ENCODE measurements at places on chromosomes 13 and 19.

GRCh38 chr13:22735011-22735995 is 445.5 kb upstream of the SGCG start:
- no peak for DNase-seq

DNA sequence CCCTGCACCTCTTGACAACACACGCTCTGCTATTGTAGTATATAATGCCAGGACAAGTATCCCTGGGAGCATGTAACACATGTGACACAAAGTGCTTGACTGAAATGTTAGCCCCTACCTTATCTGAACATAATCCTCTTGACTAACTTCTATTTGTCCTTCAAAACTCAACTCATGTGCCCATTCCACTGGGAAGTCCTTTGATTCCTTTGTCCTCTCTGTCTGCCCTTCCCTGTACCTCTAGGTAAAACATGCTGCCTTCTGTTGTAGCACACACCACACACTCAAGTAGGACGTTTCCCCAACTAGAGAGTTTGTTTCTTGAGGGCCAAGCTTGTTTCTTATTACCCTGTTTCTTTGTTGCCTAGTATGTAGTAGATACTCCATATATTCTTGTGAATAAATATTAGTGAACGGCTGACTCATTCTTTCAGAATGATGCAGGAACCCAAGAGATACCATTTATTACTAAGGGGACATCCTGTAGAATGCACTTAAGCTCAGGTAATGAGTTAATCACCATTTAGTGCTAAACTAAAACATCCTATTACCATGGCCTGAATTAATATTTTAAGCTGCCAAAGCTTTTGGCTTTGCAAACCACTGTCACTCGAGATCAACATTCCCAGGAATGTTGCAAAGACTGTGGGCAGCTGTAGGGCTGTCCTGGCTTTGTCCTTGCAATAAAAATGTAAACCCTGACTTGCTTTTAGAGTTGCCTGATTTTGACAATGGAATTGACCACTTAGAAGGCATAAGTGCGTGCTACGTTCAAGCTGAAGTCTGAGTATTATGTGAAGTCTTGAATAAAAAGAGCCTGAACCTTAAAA is 313.4 kb downstream of the COG6 start:
- DNase-seq = no peak

DNA sequence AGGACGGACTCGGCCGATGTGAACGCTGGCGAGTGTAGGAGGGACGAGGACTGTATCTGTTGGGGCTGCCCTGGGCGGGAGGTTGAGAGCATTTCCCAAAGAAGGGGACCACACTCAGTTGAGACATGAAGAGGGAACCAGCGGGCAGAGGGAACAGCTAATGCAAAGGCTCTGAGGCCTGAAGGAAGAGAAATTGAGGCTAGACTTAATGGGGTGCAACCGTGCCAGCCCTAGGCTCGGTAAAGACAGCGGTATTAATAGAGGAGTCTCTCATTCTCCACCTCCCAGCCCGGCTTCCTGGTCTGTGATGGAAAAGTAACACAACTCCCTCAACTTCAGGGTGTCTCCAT is 1.1 kb downstream of the MPV17L2 start:
- no peak for DNase-seq

DNA sequence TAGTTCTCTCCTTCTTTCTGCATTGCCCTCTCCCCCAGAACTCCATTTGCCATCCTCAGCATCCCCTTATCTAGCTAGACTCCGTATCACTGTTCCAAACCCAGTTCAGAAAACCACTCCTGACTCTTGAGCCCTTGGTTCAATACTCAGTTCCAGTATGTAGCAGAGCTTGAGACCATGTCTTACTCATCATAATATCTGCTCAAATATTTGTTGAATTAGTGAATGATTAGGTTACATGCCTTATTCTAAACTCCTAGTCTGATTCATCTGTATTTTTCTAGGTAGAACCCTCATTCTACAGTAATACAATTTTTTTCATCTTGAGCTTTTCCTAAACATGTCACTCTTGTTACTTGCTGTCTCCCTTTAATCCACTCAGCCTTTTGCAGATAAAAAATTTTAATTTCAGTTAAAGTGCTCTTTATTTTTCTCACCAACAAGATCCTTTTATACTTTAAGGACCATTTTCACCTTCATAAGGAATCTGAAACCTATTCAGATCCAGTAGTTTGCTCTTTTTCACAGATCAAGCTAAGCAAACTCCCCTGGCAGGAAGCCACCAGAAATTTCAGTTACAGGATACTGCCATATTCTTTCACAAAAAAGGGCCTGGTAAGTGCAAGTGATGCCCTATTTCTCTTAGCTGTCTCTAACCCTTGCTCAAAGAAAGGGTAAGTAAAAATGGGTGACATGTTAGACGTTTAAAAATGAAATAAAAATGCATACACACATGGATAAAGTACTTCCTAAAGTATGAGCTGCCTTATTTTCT is 23.1 kb upstream of the INTS6 start:
- DNase-seq = no peak

DNA sequence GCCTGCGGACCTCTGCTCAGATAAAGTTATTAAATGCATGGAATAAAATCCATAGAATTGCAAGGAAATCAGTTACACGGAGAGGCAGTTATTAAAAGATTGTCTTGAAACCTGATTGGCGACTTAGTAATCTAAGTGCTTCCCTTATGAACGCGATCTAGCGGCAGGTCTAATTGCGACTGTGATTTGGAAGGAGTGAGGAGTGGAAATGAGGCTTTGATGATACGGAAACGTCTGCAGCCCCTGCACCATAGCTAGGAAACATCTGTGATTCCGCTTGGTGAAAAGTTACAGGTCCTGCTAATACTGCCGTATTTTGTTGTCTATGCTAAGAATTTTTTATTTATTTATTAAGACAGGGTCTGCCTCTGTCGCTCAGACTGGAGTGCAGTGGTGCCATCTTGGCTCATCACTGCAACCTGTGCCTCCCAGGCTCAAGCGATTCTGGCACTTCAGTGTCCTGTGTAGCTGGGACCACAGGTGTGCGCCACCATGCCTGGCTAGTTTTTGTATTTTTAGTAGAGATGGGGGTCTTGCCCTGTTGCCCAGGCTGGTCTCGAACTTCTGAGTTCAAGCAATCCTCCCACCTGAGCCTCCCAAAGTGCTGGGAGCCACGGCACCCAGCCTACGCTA is 887 bp downstream of the NDUFS7 start:
- no peak for DNase-seq

- no peak for DNase-seq
These were observed 2166.4 kb downstream of the PCDH9 start for GRCh38 chr13:65063753-65064152.

- DNase-seq = no peak
These were observed 8.8 kb upstream of the KRTDAP start for GRCh38 chr19:35498984-35499527.

DNA sequence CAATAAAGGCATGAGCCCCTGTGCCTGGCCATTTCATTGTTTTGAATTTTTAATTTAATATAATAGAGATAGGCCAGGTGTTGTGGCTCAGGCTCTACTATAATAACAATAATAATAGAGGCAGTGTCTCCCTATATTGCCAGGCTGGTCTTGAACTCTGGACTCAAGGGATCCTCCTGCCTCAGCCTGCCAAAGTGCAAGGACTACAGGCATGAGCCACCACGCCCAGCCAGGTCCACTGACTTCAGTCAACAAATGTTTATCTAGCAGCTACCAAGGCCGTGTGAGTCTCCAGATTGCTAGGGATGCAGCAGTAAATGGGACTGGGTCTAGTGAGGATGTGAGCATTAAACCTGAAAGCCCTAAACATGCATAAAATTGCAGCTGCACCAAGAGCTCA is 13.8 kb upstream of the ILF3 start:
- no peak for DNase-seq

DNA sequence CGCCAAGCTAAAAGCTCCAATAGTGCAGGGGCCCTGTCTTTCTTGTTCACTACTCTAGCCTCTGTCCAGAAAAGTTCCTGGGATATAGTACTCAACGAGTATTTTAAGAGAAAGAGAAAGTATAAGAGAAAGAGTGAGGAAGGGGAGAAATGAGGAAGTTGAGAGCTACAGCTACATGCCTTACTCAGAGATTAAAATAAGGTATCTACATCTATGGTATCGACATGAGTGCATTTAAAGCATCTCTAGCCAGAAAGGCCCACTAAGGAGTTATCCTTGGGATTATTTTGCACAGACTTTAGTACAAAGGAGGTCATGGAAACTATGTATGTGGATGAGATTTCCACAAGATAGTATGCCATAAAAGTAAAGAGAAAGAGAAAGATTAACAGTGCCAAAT is 28.5 kb downstream of the MYCBP2 start:
- DNase-seq = peak; percentile 25
